ENCODE measurements at places on chromosomes 5 and 9. TPM values are rescaled to one million over a fixed set of nuclear protein-coding genes. Genes with fewer than 3 reads are reported as not detected.

The SLCO4C1 gene
- total RNA-seq = under 0.01 TPM

The NIPAL4 gene
- 0.17 TPM for total RNA-seq

The GRM6 gene
- total RNA-seq = not detected

The DTWD2 gene
- 5.4 TPM for total RNA-seq

The HTR1A gene
- total RNA-seq = not detected

The MTX3 gene
- total RNA-seq = 18.0 TPM

The ERAP2 gene
- 180 TPM for total RNA-seq

The MARCOL gene
- not detected for total RNA-seq

The WNT8A gene
- total RNA-seq = not detected

The SPINK13 gene
- not detected for total RNA-seq

The PCDHGA5 gene
- total RNA-seq = 2.6 TPM

The CDX1 gene
- 0.33 TPM for total RNA-seq

The LIX1 gene
- not detected for total RNA-seq

The SLC6A7 gene
- not detected for total RNA-seq

The TAF11L5 gene
- not detected for total RNA-seq

The BRD3OS gene
- 12.4 TPM for total RNA-seq

The TNFSF15 gene
- 0.26 TPM for total RNA-seq

The NKD2 gene
- total RNA-seq = under 0.01 TPM

The LCN6 gene
- total RNA-seq = not detected

The GLDC gene
- total RNA-seq = 0.51 TPM

The CSF1R gene
- total RNA-seq = not detected

The PCDH1 gene
- 2.3 TPM for total RNA-seq

The GARIN3 gene
- not detected for total RNA-seq

The ROR2 gene
- total RNA-seq = 27.9 TPM

The PTGS1 gene
- total RNA-seq = 13.4 TPM

The HMCN2 gene
- total RNA-seq = under 0.01 TPM

The C1QTNF3 gene
- 1.2 TPM for total RNA-seq

The CAVIN4 gene
- total RNA-seq = 1.5 TPM

The MYORG gene
- 0.83 TPM for total RNA-seq

The LCN9 gene
- not detected for total RNA-seq

The TXNDC8 gene
- not detected for total RNA-seq

The DRD1 gene
- total RNA-seq = 2.6 TPM

The NR4A3 gene
- total RNA-seq = 5.6 TPM

The HEXB gene
- 214 TPM for total RNA-seq

The MAP1B gene
- total RNA-seq = 83.4 TPM

The FAM81B gene
- not detected for total RNA-seq

The INSL4 gene
- total RNA-seq = not detected

The PCDHA4 gene
- 1.2 TPM for total RNA-seq

The RLN1 gene
- total RNA-seq = not detected

The OGN gene
- 1.3 TPM for total RNA-seq

The SPATA31D4 gene
- not detected for total RNA-seq

The ITGA2 gene
- 50.1 TPM for total RNA-seq

The ZNF300 gene
- 9.9 TPM for total RNA-seq

The C7 gene
- under 0.01 TPM for total RNA-seq

The C1QTNF2 gene
- total RNA-seq = 2.3 TPM

The SLC45A2 gene
- under 0.01 TPM for total RNA-seq

The PNPLA7 gene
- total RNA-seq = 1.3 TPM

The ENHO gene
- under 0.01 TPM for total RNA-seq

The PLAC8L1 gene
- total RNA-seq = not detected

The PRDM12 gene
- not detected for total RNA-seq

The TMEM252 gene
- total RNA-seq = not detected

The TAF11L11 gene
- not detected for total RNA-seq

The C5orf52 gene
- total RNA-seq = not detected

The C5 gene
- total RNA-seq = 7.3 TPM

The FOXI1 gene
- not detected for total RNA-seq

The PDE6A gene
- total RNA-seq = under 0.01 TPM
